ENCODE measurements at places on chromosomes 7 and 10. TPM values are rescaled to one million over a fixed set of nuclear protein-coding genes. Genes with fewer than 3 reads are reported as not detected.
A peak's percentile ranks its signal among the peaks of the same experiment; 100 is the strongest.

DNA sequence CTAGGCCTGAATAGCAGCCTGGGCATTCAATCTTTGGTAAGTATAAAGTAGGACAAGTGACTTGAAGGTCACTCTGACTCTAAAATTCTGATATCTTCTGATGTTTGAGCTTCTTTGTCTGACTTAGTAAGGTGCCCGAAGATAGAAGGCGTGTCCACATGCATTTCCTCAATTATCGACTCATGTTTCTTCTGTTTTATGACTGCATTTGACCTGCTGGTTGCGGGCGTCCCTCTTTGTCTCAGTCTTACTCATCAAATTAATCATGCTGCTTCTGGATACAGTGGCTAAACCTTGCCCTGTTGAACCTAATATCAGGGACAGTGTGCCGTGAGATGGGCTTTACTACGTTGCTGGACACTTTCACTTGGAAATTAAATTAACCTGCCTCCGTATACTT is 534.1 kb downstream of the SDK1 start:
- peak; percentile 81 for DNase-seq

GRCh38 chr7:137771679-137772078 is 75.1 kb downstream of the DGKI start:
- peak; percentile 51 for DNase-seq

GRCh38 chr10:91162050-91162494 is 58.4 kb upstream of the PCGF5 start:
- DNase-seq = peak; percentile 18

DNA sequence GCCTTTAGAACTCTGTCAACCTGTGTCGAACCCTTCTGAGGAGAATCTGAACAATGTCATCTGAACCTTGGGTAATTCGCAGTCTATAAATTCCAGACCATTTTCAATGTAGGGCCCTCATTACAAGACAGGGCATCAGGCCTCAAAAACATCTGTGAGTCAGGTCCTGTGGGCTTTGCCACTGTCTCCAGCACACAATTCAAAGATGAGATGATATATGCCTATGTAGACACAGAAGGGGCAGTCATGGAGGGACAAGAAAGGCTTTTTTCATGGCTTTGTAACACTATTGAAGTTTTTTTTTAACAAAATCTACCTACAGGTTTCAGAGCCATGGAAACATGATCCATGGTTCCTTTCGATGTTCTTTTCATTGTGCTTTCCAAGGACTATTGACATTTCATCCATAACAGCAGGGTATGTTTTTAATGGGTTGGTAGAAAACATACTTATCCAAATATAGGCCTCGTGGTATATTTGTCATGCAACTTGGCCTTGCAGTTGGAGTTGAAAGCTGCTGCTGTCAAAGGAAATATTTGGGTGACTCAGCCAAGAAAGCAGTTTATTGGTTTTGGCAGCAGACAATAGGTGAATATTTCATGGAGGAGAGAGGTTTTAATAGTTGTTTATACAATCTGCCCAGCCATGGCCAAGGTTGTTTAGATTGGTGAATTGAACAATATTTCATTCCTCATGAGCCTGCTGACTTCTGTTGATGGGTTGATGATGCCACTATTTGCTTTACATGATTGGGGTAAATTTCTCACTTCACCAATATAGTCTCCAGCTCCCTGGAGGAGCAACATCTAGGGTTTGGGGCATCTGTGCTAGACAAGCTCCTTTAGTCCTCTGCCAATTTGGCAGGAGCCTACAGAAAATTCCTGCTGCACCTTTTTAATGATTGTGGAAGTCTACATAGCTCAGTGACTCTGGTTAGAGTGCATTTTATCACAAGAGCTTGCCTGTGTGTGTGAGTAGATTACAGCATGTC is 158.4 kb upstream of the TMEM72 start:
- peak; percentile 78 for DNase-seq

The PNLIP gene
- not detected for total RNA-seq

The ZNF479 gene
- total RNA-seq = not detected

- no peak for DNase-seq
Measured at GRCh38 chr10:74892839-74893238, 66.4 kb downstream of the KAT6B start.

DNA sequence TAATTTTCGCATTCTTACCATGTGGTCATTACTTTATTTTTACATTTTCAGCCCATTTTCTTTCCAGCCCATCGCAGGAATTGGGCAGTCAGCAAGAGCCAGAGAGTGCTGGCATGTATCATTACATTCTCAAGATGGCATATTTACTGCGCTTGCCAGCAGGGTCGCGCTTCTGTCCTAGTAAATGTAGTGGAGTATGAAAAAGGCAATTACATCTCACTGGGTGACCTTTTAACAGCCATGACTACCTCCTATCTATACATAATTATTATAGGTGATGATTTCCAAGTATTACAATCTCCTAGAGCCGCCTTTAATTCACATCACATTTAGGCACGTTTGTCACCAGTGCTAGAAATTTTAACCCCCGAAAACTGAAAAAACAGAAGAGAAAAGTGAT is 433.7 kb upstream of the MGMT start:
- no peak for DNase-seq

DNA sequence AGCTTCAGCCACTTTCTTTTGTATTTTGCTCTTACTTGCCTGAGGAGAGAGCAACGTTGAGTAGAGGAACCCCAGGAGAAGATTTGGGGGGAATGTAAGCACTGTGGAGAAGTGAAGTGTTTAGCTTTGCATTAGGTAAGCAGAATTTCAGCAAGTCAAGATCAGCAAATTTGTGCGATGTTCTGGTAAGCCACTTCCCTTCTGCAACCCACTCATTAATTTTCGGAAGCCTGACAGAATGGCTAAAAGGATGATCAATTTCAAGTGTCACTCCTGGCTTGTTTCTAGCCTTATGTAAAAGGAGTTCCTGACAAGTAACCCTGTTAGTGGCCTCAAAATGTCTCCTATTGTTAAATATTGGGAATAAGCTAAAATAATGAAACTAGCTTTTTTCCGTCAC is 48.5 kb upstream of the NXPH1 start:
- no peak for DNase-seq

GRCh38 chr7:31602041-31602625 is 84.9 kb upstream of the PPP1R17 start:
- no peak for DNase-seq

The HPS6 gene
- total RNA-seq = 37.6 TPM

DNA sequence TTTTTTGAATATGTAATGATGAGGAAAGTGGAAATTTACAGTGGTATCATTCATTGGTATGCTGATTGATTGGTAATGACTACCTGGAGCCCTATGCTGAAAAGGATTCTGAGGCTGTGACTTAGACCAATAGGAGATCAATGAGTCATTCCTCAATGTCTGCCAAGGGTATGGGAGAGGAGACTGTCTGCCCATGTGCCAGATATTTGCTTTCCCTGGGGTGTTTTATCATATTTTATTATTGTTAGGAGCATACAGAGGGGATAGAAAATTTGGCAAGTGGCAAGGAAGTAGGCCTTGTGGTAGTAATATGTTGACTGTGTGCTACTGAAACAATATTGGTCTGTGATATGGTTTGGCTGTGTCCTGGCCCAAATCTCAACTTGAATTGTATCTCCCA is 54.8 kb downstream of the ASAH2B start:
- DNase-seq = no peak

- DNase-seq = no peak
Measured at GRCh38 chr7:129257168-129257567, 32.3 kb downstream of the AHCYL2 start.

GRCh38 chr7:47531584-47532492 is 50.1 kb downstream of the TNS3 start:
- DNase-seq = no peak

DNA sequence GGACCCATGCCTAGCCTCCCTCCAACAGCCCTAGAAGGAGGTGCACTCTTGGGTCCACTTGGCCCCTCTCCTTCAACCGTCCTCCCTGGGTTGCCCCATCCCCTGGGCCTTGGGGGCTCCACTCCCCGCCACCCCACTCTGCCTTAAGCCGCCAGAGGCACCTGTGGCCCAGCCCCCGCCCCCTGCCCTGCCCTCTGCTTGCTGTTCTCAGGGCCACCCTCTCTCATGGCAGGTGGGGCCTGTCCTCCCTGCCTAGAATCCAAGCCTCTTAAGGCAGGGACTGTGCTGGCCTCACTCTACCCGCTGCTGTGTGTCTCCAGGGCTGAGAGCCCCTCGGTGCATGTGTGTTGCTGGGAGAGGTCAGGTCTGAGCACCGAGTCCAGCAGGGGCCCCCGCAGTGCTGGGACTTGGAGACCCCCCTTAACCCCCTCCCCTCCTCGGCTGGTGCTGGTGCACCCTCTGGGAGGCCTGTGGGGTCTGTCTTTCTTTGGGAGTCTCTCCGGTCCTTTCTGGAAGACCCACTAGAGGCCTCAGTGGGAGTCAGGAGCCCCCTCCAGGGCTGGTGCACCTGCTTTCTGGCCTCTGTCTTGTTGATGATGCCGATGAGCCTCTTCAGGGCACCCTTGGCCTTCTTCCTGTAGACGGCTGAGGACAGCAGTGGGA is 43.8 kb downstream of the CFAP46 start:
- no peak for DNase-seq

DNA sequence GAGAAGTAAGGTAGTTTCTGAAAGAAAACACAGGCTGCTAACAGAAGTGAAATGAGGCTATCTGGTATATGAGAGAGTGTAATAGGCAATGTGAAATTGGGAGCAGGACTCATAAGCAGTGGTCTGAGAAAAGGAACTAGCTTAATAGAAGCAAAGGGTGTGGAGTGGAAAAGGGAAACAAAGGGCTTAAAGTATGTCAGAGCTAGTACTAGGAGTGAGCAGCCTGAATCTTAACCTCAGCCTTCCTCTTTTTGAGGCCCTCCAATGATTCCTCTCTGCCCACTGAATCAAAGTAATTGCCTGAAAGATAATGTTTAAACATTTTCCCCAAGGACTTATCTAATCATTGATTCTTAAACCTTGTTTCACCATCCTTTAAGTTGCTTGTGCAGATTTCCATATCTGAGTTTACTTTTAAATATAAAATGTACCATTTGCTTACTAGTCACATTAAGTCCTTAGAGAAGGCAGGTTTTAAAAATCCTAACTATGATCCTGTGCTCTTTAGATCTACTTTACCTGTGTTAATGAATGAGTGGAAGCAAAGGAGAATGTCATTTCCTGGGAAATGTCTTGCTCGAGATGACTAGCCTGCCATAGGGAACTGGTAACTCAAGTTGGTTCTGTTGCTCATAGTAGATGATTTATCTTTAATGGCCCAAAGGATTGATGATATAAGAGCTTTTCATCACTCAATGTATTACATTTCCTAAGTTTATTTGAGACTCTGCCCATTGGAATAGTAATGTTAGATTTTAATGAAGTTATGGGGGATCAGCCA is 155.0 kb downstream of the SKAP2 start:
- DNase-seq = no peak

GRCh38 chr7:46835556-46835955 is 746.4 kb downstream of the TNS3 start:
- DNase-seq = no peak

Measured in HT1080 (cell line).